ENCODE measurements at places on chromosomes 5 and 9.

DNA sequence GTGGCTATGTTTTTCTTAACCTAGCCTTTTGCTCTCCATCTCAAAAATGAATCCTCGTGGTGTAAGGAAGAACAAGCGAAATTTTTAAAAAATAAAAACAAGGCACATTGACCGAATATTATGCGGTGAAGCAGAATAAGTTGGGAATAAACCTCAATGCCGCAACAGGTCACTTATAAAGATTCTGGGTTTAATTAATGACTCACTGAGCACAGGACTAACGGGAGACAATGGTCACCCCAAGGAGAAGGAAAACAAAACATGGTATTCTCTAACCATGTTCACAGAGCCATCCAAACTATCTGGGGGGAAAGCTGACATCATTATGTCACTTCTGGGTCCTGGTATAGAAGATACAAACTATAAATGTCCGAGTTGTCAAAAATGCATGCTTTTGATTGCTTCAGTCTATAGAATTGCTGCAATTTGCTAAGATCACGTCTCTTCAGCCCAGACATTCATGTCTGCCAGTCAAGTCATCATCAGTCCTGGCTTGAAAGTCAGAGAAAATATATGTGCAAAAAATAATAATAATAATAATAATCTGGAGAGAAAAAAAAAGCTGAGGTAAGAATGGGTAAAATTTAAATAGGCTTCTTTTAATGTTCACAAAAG lies 280.6 kb downstream of the NR2F1-AS1 start:
- DNase-seq = no peak

DNA sequence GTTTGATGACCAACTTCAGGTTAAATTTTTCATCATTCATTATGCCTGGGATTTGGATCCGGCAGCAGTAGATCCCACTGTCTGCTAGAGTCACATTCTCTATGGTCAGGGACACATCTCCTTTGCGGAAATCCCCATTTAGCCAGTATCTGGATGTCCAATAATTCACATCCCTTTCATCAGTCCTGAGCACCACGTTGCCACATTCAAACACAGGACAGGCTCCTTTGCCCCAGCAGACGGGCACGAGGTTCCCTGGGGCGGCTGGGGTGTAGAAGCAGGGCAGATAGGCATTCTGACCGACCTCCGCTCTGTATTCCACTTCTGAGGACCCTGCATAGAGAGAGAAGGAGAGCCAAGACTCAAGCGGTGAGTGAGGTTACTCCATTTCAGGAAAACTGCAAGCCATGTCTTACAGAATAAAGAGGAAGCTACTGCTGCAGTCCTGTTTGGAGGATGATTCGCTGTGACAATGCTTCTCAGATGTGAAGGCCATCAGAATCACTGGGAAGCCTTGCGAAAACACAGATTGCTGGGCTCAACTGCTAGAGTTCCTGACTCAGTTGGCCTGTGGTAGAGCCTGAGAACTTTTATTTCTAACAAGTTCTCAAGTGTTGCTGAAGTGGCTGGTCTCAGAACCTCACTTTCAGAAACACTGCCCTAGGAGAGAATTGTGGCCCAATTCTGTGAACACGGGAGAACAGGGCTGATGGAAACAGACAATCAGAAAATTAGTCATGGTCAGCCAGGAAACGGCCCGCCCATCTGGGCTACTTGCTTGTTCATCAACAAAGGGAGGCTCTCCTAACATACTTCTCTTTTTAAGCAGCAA lies 2.0 kb downstream of the HAVCR2 start:
- peak; percentile 23 for DNase-seq

- no peak for DNase-seq
These were observed 222.4 kb downstream of the NTRK2 start for GRCh38 chr9:84891924-84892323.

DNA sequence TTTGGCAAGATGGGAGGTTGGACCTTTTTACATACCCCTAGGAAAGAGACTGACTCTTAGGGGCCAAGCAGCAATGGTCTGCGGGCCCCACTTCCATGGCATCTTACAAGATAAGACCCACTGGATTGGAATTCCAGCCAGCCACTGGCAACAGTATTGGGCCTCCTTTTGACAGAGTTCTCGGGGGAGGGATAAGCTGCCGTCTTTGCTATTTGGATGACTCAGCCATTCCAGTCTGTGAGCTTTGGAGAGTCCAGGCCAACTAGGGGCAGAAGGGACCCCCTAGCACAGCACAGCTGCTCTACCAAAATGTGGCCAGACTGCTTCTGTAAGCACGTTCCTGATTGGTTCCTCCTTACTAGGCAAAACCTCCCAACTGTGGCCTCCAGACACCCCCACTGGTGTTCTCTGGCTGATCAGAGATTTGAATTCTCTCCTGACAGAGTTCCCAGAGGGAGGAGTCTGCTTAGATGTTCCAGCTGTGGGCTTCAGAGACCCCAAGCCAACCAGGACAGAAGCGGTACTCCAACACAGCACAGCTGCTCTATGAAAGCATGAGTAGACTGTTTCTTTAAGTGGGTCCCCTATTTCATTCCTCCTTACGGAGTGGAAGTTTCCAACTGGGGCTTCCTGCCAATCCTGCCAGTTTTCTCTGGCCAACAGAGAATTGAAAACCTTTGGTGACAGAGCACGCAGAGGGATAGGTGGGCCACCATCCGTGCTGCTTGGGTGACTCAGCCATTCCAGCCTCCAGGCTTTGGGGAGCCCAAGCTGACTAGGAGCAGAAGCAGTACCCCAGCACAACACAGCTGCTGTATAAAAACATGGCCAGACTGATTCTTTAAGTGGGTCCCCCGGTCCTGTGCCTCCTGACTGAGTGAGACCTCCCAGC lies 672.1 kb upstream of the RIOK2 start:
- no peak for DNase-seq

DNA sequence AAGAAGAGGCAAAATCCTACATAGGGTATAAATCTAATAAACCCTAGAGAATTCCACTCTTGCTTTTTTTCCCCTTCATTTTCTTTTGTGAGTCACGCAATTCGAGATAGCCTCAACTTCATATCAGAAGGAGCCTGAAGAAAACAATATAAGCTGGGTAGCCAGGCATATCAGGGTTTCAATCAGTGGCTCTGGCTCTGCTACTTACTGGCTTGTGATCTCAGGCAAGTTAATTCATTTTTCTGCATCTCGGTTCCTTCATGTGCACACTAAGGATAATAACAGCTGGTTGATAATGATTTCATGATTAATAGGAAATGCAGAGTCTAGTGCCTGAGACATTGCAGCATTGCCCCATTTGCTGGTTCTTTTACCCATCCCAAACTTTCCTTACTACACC lies 46.5 kb upstream of the ASTN2 start:
- DNase-seq = no peak

DNA sequence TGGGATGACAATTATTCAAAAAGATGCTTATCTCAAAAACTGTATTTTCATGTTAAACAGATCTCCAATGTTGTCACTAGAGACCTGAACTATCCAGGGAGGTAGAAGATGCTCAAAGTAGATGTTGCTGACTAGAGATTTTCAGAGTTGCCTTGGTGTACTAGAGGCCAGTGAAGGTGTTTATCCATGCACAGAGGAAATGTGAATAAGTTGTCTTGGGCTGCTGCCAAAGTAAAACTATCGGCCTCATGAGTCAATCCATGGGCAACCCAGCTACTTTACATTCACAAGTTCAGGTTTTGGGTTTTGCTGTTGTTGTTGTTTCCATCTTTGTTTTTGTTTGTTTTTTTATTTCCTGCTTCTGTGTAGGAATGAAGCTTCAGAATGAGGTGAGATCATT lies 141.1 kb upstream of the RANBP3L start:
- DNase-seq = no peak

- DNase-seq = no peak
These were observed 25.7 kb upstream of the IL9 start for GRCh38 chr5:135921388-135921787.

- DNase-seq = no peak
These were observed 5.3 kb downstream of the MACROH2A1 start for GRCh38 chr5:135393691-135394090.

GRCh38 chr5:101539315-101539714 lies 636.2 kb upstream of the ST8SIA4 start:
- no peak for DNase-seq

DNA sequence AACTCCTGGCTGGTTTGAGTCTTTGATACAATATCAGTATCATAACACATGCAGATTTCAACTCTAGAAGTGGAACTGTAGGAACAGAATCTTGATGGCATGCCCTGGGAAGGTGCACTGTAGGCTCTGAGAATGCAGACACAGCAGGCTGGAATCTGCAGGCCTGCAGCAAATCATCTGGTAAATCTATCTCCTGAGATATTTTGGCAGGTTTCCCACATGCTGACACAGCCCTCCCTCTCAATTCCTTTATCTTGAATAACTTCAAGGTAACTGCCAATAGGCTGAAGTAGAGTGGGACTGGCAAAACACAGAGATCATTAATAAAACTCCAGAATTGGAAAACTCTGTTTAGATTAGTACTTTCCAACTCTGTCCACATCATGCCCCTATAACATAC lies 177.8 kb upstream of the PCSK5 start:
- DNase-seq = no peak

- DNase-seq = no peak
These were observed 14.2 kb upstream of the QSOX2 start for GRCh38 chr9:136259836-136260235.

DNA sequence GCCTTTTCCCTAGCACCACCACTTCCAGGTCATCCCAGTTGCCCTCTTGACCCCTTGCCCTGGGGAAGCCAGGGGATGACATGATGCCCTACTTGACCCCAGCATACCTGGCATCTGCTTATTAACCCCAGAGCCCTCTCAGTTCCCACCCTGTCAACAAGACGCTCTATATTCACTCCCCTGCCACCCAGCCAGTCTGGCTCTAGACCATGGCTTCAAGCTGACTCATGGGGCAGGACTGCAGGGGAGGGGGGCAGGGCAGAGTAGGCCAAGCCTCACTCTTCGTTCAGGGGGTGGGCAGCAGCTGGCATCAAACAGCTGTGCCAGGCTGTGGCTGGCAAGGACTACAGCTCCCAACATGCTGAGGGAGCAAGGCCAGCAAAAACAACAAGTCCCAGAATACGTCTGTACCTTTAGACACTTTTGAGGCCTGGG lies 5.3 kb downstream of the ATOSB start:
- no peak for DNase-seq
